ENCODE measurements at places on chromosomes 3 and 15. TPM values are rescaled to one million over a fixed set of nuclear protein-coding genes. Genes with fewer than 3 reads are reported as not detected.

Gene SLC28A2
- not detected for total RNA-seq

Gene SLC6A20
- total RNA-seq, result 0.14 TPM

Gene CSTA
- total RNA-seq, result not detected

Gene ACP3
- total RNA-seq, result 3.5 TPM

Gene MST1
- total RNA-seq, result 5.9 TPM
